ENCODE measurements at places on chromosomes 13 and 19.

DNA sequence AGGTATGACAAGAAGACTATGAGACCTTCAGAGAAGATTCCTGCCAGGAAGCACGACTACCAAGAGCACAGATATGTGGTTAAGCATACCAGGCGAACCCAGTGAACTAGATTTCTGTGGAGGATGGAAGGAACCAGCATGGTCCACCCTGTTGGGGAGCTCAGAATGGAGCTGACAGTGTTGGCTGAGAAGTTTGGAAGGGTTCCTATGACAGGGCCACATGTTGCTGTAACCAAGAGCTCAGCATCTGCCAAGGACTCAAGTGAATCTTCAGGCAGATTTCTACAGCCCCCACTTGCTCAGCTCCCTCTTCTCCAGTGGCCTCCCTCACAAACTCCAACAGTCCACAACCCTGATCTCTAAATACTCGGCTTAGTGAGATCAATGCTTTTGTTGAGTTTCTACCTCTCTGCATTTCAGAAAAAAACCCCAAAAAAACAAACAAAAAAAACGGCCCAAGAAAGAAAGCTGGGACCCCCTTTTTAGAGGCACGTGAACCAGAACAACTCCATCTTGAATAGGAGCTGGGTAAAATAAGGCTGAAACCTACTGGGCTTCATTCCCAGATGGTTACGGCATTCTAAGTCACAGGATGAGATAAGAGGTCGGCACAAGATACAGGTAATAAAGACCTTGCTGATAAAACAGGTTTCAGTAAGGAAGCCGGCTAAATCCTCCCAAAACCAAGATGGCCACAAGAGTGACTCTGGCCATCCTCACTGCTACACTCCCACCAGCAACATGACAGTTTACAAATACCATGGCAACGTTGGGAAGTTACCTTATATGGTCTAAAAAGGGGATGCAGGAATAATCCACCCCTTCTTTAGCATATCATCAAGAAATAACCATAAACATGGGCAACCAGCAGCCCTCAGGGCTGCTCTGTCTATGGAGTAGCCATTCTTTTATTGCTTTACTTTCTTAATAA is 691.1 kb downstream of the UQCRFS1 start:
- peak; percentile 20 for DNase-seq

DNA sequence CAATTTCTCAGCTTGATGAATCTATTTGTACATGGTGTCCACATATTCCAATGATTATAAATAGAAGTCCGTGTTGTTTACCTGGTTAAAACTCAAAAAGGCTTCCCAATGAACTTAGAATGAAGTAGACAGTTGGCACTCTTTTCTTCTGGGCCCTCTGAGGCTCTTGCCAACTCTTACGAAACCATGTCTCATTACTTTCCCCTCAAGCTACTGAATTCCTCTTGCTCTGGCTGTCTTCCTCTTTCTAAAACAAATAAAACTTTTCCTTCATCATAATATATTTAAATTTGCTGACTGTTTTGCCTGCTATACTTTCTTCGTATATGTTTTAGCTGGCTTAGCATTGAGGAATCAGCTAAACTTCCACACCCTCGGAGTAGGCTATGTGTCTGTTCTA is 139.7 kb downstream of the SLITRK6 start:
- DNase-seq = peak; percentile 31

DNA sequence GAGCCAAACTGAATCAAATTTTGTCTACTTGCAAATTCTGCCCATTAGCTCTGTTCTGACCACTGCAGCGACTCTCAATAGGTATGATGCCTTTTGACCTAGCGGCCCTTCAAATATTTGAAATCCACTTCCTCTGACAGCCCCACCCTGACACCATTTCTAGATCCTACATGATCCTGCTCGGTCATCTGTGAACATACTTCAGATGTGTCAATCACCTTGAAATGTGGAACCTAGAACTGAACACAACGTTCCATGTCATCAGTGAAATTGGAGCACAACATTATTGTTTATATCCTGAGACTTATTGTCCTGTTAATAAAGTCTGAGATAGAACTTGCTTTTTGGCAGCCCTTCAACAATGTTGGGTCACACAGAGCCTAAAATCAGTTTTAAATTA is 98.2 kb downstream of the UBL3 start:
- no peak for DNase-seq

DNA sequence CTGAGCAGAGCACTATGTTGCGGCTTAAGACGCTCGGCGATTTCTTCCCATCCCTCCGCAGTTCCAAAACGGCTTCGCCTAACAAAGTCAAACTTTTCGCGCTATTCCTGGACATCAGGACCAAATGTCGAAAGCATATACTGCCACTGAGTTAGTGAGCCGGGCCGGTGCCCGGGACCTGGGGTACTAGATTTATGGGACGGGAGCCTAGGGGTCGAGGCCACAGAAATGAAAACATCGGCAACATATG is 699 bp downstream of the RCBTB2 start:
- no peak for DNase-seq

DNA sequence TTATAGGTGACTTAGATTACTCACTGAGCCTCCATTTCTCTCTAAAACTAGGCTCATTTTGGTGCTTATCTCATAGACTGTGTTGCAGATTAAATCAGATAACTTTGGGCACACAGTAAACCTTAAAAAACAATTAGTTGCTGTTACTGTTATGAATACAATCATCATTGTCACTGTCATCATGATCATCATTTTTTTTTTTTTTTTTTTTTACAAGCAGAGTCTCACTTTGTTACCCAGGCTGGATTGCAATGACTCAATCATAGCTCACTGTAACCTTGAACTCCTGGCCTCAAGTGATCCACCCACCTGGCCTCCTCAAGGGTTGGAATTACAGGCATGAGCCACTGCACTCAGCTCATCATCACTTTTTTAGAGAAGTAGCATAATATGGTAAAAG is 60.0 kb downstream of the VWA8 start:
- no peak for DNase-seq

DNA sequence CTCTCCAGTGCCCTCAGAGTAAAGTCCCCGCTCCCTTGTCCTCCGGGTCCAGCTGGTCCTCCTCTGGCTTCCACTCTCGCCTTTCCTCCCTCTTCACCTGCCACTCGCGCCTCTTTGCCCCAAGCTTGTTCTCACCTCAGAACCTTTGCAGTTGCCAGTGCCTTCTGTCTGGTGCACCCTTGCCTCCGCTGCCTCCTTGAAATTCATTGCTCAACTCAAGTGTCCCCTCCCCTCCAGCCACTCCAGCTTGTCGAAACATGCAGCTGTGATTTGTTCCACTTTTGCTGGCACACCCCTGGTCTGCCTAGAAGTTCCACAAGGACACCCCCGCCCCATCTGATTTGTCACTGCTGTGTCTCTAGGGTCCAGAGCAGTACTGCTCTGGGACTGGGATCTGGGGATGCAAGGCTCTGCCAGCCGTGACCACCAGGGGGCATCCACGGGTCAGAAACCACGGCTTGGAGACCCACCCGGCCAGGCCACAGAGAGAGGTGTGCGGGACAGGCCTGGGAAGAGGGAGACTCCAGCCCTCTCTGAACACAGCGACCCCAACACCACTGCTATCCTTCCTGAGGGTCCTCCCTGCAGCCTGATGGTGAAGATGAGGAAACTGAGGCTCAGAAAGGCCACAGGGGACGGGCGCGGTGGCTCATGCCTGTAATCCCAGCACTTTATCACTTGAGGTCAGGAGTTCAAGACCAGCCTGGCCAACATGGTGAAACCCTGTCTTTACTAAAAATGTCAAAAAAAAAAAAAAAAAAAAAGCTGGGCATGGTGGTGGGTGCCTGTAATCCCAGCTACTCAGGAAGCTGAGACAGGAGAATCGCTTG is 49.9 kb downstream of the AP1M1 start:
- peak; percentile 83 for DNase-seq

Data from OCI-M1 (cell line).